ENCODE measurements at places on chromosomes 1 and 21. TPM values are rescaled to one million over a fixed set of nuclear protein-coding genes. Genes with fewer than 3 reads are reported as not detected.

Gene NEK7
- 21.4 TPM for total RNA-seq

Gene CLIC6
- 0.45 TPM for total RNA-seq

Gene ARHGEF11
- total RNA-seq, result 12.3 TPM

Gene LRRN2
- 0.15 TPM for total RNA-seq

Gene FYB2
- 19.4 TPM for total RNA-seq

Gene VN1R5
- not detected for total RNA-seq

Gene PADI4
- 0.45 TPM for total RNA-seq

Gene CNR2
- not detected for total RNA-seq

Gene ERVH48-1
- total RNA-seq, result not detected
